ENCODE measurements at places on chromosomes 1 and 21.

GRCh38 chr1:214638459-214638807 lies 35.4 kb downstream of the CENPF start:
- no peak for DNase-seq

- peak; percentile 64 for DNase-seq
These were observed 8.0 kb upstream of the C1orf159 start for GRCh38 chr1:1123581-1124507.

DNA sequence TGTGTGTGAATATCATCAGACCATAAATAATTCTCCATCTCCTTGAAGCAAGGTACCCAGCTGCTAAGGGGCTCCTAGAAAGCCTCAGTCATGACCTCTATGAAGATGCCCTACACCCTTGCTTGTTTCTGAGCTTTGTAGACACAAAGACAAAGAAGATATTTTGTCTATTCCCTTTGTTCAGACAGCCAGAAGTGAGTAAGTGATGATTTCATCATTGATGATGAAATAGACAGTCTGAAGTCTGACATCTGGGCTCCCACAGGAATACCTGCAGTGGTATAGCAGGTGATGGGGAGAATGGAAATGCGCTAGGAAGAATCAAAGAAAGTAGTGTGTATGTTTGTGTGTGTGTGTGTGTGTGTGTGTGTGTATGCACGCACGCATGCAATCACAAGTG lies 82.2 kb upstream of the DPT start:
- no peak for DNase-seq

DNA sequence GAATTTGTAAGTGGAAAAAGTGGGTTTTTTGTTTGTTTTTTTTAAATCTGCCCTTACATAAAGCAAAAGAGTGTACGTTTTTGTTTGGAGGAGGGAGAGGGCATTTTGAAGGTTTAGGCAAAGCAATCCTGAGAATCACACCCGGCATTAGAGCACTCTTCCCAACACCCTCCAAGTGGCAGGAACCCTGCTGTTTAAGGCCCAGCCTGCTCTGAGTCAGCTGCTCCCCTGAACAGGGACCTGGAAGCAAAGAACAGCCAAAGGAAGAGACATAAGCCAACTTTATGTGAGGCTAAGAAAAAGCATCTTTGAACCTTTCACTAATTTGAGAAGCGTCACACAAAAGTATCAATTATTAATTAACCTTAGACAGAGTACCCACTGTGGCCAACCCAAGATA lies 16.9 kb downstream of the MTFR1L start:
- DNase-seq = no peak

DNA sequence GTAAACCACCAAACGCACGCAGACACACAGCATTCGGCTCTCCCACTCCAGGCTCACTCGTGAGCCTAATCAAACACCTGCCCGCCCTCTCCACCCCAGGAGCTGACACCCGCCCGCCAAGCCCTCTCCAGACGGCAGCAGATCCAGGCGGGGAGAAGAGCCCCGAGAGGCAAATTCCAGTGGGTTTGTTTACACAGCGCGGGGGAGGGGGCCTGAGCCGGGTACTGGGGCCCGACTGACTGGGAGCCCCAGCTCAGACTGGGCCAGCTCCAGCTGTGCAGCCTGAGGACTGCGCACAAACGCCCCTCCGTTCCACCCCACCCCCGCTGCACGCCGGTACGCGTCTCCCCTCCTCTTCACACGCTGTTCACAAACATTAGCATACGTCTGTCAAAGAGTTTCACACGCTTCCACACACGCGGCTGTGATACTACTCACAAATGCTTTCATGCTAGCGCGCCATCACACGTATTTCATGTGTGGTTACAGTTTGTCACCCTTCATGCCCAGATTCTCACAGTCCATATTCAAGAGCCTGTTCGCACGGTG lies 1.0 kb upstream of the EFNA1 start:
- DNase-seq = peak; percentile 60

GRCh38 chr1:155241069-155241679 lies 14.1 kb downstream of the ENTREP3 start:
- DNase-seq = peak; percentile 92

DNA sequence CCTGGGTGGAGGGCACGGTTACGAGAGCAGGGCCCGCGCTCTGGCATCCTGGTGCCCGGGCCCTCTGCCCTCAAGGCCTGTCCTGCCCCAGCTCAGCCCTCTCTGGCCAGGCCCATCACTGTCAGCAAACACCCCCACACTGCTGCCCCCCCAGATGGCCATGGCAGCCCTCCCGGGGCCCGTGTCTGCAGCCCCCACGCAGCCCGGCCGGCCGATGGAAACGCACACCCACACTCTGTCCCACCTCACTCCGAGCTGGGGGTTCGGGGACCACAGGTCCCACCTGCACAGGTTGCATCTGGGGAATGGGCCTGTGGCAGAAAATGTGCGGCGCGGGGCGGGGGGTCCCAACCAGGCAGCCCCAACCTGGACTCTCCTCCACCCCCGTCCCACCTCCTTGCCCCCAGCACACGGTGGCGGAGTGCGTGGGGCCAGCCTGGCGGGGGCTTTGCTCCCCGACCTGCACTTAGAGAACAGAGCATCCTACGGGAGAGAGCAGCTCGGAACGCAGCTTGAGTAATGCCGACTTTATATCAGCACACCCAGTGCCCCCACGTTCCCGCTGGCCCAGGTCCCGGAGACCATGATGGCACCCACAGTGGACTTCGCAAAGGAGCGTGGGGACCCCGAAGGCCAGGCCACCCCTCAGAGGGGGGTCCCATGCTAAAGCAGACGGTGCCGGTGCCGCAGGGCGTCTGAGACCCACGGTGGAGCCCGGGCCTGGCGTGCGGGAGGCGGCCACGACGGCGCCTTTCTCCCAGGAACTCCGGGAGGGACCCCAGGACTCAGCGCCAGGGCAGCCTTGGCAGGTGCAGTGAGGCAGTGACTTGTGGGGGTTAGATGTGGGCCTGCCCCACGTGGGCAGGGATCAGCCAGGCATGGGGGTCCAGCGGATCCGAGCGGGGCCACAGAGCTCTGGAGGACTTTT lies 7.5 kb upstream of the RNF223 start:
- no peak for DNase-seq

DNA sequence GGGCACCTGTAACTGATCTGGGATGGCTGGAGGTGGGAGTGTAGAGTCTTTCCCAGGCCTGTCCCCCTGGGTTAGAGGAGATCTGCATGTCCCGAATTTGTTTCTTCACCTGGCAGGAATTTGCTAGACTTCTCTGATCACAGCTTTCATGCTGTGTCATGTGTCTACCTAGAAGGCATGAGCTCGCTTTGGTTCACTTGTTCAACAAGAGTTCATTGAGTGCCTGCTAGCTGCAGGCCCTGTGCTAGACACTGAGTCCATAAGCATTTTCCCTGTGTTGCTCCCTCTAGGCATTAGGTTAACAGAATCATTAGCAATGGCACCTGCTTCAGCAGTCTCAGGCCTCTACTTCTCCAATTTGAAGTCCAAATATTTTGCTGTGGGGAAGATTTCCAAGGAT lies 101.6 kb downstream of the MTR start:
- no peak for DNase-seq

DNA sequence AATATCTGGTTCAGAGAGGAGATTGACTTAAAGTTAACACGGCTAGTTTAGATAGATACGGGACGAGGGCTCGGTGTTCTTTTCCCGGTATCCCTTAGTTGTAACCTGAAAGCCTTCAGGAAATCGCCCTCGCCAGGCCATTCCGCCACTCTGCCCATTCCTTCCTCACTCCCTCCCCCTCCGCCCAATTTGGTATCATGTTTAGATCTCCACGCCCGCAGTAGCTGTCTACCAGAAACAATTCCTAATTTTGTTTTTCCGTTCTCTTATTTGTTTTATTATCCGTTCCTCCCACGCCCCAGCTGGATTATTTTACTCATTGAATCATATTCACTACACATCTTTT lies 685 bp upstream of the VAMP4 start:
- no peak for DNase-seq

DNA sequence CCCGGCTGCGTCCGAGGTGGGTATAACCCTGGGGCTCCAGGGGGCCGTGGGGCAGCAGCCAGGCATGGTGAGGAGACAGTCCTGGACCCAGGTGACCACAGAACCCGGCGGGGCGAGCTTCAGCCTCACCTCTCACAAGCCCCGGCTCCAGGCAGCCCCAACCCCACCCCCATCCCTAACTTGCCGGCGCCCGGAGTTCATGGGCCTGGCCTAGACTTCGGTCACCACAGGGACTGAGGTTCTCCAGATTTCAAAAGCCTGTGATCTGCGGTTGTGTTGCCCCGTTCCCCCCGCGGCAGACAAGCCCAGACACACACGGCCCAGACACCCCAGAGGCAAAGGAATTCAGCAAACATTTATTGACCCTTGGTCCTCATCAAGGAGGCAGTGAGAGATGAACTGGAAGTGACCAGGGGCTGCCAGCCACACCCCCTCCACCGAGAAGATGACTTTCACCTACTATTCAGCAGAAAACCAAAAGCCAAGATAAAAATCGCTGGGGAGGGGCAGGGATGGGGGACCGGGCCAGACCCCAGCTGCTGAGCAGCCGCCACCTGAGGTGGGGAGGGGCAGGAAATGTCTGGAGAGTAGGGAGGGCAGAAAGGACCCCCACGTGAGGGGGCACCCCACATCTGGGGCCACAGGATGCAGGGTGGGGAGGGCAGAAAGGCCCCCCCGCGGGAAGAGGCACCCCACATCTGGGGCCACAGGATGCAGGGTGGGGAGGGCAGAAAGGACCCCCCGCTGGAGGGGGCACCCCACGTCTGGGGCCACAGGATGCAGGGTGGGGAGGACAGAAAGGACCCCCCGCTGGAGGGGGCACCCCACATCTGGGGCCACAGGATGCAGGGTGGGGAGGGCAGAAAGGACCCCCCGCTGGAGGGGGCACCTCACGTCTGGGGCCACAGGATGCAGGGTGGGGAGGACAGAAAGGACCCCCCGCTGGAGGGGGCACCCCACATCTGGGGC lies 3.9 kb downstream of the HES4 start:
- DNase-seq = no peak

- peak; percentile 93 for DNase-seq
These were observed 8.5 kb downstream of the FBXO2 start for GRCh38 chr1:11645670-11646265.

DNA sequence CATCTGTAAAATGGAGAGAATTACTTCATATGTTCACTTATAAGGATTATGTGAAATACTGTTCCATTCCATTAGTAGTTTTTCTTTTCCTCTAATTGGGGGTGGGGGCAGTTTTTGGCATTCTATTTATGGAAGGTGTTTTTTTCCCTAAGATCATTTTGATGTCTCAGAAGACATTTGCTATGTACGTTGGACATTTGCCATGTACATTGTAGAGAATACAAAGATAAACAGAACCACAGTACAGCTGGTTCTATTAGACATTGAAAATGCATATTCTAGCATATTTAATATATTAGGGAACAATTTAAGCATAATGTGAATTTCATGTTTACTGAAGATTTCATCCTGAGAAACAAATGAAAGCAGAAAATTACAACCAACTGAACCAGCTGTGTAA lies 98.5 kb downstream of the PTBP2 start:
- no peak for DNase-seq

GRCh38 chr1:17831597-17831996 lies 76.5 kb downstream of the ACTL8 start:
- peak; percentile 36 for DNase-seq

DNA sequence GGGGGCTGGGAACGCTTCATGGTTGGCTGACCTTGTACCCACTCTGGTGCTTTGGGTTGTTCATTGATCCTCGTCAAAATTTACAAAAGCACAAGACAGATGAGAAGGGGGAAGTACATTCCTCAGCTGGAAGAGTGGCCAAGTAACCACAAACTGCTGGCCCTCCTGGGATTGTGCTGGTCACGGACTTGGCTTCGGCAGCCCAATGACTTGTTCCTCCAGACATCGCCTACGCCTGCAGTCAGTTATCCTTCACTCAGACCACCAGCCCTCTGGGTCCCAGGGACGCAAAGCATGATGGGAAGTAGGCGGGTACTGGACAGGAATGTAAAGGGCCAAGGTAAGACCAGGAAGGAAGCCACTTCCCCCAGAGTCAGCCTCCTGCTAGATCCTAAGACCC lies 53.1 kb downstream of the LMX1A start:
- DNase-seq = no peak

DNA sequence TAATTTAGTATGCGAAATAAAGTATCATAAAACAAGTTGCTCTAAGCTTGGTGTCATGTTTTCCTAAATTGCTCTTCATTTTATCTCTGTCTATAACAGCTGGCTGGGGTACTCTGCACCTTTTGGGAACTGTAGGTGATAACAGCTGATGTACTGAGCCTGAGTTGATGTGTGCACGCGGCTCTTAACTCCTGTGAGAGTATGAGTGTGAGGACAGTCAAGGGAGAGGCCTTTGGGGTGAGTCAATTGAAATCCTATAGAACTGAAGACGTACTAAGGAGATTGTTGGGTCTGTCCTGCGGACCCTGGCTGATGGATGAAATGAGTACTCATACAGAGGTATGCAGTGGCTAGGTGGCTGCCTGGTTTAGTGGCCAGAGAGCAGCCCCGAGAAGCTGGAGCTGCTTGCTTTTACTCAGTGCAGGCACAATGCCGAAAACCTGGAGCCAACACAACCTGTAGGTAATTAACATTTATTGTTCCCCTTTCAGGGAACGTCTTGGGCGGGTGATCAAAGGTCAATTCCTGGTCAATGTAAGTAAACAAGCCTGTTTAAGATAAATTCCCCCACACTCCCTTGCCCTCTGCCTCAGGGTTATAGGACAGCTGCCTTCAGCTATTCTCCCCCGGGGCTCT lies 188.5 kb downstream of the PRDM2 start:
- DNase-seq = no peak

DNA sequence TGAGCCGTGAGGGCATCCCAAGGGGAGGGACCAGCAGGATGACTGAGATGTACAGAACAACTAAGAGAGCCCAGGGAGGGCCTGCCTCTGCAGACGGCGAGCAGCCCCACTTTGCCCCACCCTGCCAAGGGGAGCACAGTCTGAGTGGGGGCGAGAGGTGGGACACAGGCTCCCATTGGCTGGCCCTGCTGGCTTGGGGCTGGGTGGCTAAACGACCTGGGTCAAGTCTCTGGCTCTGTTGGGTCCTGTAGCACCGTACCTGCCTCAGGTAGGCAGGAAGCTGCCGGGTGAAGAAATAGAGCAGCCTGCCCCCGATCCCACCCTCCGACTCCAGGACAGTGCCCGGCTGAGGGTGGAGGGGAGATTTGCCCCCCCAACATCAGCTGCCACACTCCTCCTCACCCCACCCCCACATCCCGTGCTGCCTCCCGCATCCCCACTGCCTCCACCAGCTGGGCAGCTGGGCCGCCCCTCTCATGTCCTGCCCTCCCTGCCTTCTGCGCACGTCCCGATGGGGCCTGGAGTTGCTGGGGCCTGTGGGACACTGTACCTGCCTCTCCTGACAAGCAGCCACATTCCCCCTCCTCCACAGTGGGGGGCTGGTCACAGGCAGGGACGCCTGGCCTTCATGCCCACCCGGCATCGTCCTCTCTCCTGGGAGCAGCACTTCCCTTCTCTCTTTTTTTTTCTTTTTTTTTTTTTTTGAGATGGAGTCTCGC lies 12.6 kb upstream of the PLEKHG5 start:
- DNase-seq = no peak

GRCh38 chr1:5904551-5904950 lies 87.7 kb downstream of the NPHP4 start:
- no peak for DNase-seq

All from NAMALWA (cell line).